ENCODE measurements at places on chromosomes 11 and 22.

DNA sequence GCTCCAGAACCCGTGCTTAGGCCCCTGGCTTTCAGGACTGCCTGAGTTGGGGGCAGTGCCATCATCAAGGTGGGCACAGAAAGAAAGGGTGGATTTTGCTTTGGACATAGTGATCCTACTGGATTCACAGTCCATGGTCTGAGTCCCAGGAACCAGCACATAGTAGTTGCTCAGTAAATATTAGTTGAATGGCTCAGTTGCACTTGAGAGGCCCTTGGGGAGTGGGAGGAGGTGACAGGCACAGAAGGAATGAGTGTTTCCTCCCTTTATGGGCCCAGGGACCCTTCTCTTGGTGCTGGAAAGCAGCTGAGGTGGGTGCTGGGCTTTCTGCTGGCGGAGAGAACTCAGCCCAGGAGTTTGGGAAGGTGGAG is 16.6 kb downstream of the ARHGEF17 start:
- no peak for DNase-seq

DNA sequence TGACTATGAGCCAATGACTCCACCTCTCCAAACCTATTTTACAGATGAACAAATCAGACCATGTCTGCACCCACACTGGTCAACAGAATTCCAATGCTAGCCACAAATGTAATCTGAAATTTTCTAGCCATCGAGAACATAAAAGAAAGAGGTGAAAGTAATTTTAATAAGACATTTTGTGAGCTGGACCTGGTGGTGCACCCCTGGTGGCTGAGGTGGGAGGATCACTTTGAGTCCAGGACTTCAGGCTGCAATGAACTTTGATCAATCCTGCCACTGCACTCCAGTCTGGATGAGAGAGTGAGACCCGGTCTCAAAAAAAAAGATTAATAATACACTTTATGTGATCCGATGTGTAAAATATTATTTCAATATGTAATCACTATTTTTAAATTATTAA is 9.4 kb upstream of the RNF185 start:
- no peak for DNase-seq

DNA sequence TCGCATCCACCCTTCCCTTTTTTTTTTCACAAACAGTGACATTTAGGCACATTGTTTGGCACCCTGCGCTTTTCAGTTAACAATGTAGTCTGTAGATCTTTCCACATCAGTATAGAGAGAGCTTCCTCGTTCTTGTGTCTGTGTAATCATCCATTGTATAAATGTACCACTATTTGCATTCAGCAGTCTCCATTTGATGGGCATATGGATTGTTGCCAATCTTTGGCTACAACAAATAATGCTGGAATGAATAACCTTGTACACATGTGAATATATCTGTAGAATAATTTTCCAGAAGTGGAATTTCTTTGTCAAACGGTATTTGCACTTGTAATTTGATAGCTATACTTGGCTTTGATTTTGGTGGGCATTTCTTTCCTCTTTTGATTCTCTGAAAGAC is 17.1 kb downstream of the MPEG1 start:
- DNase-seq = no peak

- no peak for DNase-seq
These were observed 15.8 kb downstream of the P2RY2 start for GRCh38 chr11:73233692-73234470.

DNA sequence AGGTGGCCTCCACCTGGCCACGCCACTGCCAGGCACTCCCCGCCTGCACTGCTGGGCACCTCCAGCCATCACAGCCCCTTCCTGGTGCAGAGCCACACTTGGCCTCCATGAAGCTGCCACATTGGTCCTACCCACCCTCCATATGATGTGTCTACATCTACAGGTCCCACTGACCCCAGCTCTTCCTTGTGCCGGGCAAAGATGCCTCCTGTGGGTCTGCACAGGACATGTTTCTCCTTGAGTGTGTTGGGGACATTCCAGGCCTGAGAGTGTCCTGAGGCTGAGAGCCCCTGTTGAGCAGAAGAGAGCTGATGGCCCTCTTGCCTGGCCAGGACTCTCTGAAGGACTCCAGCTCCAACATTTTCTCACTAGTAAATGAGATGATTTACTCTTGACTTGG is 7.5 kb downstream of the THY1 start:
- DNase-seq = no peak

Data from stimulated activated naive CD8-positive, alpha-beta T cell treated with anti-CD3 and anti-CD28 coated beads, Interleukin-15, amount 100 ng/mL, for 72 hours (primary cell).